ENCODE measurements at places on chromosomes 16 and 17. TPM values are rescaled to one million over a fixed set of nuclear protein-coding genes. Genes with fewer than 3 reads are reported as not detected.

GRCh38 chr17:31224366-31224765 lies 72.7 kb downstream of the OMG start:
- DNase-seq: no peak

SPATA22 gene
- 0.22 TPM for total RNA-seq

DNA sequence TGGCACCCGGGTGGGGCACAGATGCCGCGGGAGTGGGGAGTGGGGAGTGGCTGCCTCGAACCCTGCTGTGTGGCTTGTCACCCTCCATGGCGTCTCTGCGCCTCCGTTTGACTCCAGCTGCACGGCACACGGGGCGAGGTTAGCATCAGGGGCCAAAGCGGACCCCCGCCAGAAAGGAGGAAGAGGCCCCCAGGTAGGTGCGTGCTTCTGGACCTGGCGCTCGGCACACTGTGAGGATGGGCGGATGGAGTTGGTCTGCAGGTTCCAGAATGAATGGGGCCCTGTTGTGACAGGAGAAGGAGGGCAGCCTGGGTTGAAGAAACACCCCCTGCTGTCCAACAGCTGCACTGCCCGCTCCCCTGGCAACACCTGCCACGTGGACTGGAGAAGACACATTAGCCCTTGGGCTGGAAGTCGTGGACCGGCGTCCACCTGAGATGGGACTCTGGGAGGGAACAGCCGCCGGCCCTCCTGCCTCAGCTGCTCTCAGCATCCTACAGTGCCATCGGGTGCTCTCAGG lies 9.4 kb upstream of the FASN start:
- DNase-seq: no peak

ANTKMT gene
- 10.3 TPM for total RNA-seq

DNA sequence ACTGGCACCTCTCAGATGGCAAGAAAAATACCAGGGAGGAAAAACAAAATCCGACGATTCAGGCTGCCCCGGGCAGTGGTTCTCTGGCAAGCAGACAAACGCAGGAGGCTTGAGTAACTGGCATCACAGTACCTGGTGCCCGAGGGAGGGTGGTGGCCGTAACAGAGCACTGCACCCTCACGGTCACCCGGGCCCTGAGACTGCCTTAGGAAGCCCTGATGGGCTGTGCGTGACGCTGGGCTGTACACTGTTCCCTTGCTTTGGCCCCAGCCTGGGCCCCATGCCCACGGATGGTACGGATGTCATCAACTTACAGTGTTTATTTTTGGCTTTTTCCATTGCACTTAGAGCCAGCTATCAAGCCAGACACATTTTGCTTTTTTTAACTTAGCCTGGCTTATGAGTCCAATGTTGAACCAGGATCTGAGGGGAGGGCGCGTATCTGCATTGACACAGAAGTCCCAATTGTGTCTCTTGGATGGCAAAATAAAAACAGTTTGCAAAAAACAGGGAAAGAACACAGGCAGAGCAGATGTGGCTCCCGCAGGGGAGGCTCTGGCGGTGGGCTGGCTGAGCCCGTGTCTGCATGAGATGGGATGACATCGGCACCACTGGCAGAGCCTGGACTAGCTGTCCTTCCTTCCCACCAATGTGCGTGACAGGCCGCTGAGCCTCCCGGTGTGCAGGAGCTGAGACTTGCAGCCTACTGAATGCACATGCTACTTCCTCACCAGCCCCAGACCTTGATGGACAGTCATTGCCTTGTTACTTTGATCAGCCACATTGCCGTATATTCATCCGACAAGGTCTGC lies 287.7 kb downstream of the FOXL1 start:
- no peak for DNase-seq

DNA sequence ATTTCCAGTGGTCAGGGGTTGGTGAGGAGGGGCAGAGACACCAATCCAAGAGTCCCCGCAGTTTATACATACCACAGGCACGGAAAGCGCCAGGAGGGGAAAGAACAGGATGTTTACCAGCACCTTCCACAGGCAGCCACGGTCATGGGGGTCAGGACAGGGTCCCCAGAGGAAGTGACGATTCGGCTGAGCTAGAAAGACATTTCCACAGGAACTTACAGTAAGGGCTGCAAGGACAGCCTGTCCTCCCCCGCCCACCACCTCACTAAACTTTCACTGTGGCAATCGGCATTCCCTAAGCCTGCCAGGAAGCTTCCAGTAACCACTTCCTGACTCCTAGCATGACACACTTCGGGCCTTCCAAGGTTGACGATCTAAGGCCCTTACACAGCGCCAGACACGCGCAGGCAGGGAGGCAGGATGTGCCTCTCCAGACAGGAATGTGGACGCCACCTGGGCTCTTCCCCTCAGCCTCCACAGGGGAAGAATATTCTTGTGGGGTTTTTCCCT lies 1.2 kb upstream of the MT2A start:
- no peak for DNase-seq

DNA sequence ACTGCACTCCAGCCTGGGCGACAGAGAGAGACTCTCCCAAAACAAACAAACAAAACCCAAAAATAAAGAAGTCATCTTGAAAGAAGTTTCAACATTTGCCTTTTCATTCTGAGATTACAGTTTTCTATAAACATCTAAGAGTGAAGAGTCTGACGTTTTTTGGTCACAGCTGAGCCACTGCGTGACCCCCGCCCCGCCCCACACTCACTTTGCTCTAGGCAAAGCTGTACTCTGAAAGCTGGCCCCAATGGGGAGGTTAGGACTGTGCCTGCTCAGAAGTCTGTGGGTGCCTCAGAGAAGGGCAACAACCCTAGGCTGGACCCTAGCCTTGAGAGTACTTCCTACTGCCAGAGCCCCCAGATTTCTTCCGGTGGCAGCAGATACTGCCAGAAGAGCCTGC lies 19.3 kb downstream of the CYB5D2 start:
- DNase-seq: no peak

- DNase-seq: no peak
These were observed 5.7 kb upstream of the KRT13 start for GRCh38 chr17:41511116-41511515.

GRCh38 chr17:21301593-21302550 lies 17.4 kb downstream of the MAP2K3 start:
- DNase-seq: no peak

MEFV gene
- 0.81 TPM for total RNA-seq

CARD14 gene
- total RNA-seq: not detected

SPPL2C gene
- not detected for total RNA-seq

- DNase-seq: no peak
These were observed 666.2 kb downstream of the TOX3 start for GRCh38 chr16:51880776-51881175.

BICDL2 gene
- total RNA-seq: not detected

DNA sequence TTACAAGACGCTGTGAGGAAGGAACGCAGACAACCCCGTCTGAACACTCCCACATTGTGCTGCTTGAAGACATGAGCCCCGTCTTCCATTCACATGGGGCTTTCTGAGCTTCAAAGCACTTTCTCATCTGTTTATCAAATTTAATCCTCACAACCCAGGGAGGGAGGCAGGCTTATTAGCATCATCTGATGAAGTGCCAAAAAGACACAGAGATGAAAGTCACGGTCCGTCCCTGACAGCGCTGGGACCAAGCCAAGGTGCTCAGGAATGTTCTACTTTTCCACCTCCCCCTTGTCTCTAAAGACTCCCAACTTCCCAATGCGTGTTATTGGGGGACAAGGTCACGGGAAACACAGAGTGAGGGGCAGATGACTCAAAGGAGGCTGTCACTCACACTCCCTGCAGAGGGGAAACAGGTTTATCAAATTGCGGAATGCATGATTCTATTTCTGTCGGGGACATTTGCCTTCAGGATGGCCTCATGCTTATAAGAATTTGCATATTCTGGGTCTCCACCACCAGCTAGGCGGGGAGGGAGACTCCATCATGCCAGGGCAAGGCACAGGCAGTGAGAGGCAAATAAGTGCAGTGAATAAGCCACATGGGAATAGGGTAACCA lies 10.7 kb downstream of the XYLT1 start:
- DNase-seq: no peak

- no peak for DNase-seq
These were observed 165.3 kb downstream of the PARN start for GRCh38 chr16:14464796-14465195.

PIMREG gene
- not detected for total RNA-seq

NTN3 gene
- not detected for total RNA-seq

GRCh38 chr16:30767767-30768465 lies 5.8 kb downstream of the RNF40 start:
- DNase-seq: no peak

GRCh38 chr17:78859051-78859450 lies 18.4 kb upstream of the USP36 start:
- DNase-seq: no peak

GRCh38 chr17:17792037-17792550 lies 44.7 kb downstream of the SREBF1 start:
- DNase-seq: no peak

GRCh38 chr16:78516006-78516736 lies 416.7 kb downstream of the WWOX start:
- no peak for DNase-seq

DLX4 gene
- not detected for total RNA-seq

GRCh38 chr17:27579897-27580321 lies 51.1 kb upstream of the LGALS9 start:
- no peak for DNase-seq

DNA sequence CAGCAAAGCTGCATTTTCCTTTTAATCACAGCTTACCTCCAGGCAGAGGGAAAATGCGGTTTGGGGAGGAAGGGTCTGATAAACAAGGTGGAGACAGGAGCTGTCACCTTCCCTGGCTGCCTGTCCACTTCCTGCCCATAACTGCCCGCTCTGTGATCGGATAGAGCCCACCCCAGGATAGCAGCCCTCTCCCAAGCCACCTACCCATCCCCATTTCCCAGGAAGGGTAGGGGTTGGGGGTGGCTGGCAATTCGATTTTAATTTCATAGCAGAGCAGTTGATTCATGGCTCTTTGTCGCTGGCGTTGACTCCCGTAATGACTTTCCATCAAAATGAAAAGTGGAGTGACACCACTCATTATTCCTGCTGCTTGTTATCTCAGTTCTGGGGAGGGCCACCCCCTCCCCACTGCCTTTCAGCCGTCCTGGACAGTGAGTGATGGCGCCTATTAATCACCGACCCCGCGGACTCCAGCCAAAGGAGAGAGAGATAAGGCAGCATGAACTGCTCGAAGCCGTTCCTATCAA lies 11.2 kb downstream of the CDK5RAP3 start:
- no peak for DNase-seq

DNA sequence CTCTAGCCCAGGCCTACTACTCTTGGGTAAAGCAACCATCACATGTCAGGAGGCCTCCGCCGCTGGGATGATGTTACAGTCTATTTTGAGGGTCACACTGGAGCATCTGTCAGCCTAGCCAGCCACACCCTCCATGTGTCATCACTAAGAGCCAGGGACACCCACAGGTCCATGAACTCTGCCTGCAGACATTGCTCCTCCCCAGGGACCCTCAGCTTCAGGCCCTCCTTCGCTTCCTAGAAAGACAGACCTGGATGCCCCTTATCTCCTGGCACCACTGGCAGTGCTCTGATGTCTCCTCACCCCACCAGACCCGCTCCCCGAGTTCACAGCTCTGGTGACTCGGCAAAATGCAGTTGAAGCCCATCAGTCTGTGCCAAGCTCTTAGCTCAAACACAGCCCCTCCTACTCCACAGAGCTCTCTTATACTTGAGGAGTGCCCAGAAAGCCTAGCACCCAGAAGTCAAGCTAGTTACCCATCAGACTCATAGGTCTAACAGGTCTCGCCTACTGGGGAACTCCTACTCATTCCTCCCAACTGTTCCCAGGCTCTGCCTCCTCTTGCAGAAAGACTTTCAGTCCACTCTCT lies 5.9 kb downstream of the RANBP10 start:
- no peak for DNase-seq

NMRAL1 gene
- total RNA-seq: 40.5 TPM

DNA sequence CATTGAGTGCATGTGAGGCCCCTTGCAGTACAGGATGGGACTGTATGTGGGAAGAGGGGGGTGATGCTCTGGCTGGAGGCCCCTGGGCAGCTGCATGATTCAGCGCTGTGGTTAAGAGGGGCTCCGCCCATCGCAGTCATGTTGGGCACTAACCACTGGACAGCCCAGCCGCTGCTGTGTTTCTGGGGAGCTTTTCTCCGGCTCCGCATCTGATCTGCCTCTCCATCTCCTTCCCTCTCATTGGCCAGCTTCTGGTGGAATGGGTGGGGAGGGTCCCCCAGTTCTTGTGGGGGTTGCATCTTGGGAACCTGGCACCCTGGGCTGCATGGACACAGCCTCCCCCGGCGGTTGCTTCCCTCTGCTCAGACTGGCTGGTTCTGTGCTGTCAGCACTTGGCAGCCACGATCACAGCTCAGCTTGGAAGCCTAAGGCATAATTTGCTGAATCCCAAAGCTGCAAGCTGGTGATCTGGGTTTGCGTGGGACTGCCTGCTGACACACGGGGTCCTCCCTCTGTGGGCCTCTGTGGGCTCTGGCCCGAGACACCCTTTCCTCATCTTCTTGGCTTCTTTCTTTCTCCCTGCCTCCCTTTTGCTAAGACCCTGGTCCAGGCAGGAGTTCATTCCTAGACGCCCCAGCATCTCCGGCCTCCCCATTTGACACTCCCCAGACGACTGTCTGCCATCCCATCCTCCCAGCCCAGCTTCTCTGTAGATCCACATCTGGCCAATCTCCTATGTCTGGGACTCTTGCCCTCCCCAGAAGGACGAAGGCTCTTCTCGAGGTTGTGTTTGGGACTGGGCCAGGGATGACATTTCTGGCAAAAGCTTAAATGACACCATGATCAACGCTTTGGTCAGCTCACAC lies 168.3 kb downstream of the SEC14L1 start:
- no peak for DNase-seq
